Esophagus muscularis mucosa (tissue), 4 donors: ENCODE measurements at places on chromosomes 13 and 19. TPM values are rescaled to one million over a fixed set of nuclear protein-coding genes. Genes with fewer than 3 reads are reported as not detected.

- no peak for DNase-seq
Observed at GRCh38 chr13:59494151-59494550, 669.6 kb downstream of the DIAPH3 start.

Gene KLHL1
- not detected for total RNA-seq

GRCh38 chr19:1847684-1848398 is 442 bp downstream of the REXO1 start:
- no peak for DNase-seq

DNA sequence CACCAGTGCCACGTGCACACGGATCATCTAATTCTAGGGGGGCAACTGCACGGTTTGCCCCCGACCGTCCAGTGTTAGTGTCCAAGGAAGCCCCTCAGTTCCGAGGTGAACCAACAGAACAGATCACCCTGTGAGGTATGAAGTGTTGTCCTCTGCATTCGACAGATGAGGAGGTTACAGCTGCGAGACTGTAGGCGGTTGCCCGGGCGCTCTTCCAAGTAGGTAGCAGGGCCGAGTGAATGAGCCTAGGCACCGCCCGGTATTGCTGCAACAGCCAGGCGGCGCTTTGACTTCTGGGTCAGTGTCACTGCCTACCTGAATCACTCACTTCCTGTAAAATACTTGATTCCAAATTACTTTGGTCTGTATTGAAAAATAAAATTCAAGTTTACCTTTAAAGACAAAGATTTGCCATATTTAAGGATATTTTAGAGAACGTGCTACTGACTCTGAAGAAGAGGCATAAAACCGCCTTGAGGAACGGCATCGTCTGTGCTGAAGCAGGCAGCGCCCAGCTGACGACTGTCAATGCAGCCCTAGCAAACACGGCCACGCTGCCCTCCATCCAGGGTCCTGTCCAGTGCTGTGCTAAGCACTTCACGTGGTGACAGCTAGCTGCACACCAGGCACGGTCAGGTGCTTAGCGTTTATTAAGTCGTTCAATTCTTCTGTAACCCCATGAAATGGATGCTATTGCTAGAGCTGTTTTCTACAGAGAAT is 19.3 kb upstream of the RASA3 start:
- no peak for DNase-seq

DNA sequence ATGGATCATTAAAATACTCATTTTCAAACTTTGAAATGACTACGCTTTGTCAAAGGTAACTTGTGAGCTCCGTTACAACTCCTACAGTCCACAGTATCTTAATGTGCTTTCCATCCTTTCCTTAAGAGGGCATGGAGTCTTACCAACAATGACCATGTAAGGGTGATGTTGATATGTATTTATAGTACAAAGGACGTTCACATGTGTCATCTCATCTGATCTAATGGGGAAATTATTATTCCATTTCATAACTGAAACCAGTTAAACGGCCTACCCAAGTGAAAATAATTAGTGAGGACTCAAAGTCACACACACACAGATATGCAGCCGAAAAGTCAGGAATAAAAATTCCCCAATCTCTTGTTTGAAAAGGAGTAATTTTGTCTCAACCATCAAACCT is 9.6 kb downstream of the USP12 start:
- DNase-seq, result no peak

- DNase-seq, result no peak
Observed at GRCh38 chr19:48842789-48843162, 6.5 kb upstream of the HSD17B14 start.

Gene C19orf67
- not detected for total RNA-seq

DNA sequence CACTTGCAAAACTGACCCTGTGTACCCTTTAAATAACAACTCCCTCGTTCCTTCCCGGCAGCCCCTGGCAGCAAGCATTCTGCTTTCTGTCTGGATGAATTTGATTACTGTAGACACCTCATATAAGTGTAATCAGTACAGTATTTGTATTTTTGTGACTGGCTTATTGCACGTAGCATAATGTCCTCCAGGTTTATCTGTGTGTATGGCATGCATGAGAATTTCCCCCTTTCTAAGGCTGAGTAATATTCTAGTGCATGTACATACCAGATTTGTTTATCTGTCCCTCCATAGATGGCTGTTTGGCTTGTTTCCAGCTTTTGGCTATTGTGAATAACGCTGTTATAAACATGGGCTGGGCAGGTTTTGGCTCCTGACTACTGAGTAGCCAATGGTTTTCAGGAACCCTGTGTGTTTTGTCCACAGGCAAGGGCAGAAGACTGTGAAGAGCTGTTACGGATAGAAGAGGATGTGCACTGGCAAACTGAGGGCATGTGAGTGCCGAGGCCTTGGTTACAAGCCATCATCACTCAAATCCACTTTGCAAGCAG is 98.0 kb downstream of the ESD start:
- no peak for DNase-seq
